ENCODE measurements at places on chromosomes 4 and X. TPM values are rescaled to one million over a fixed set of nuclear protein-coding genes. Genes with fewer than 3 reads are reported as not detected.

DOK7 gene
- 0.36 TPM for polyA plus RNA-seq

TMPRSS11A gene
- not detected for polyA plus RNA-seq

ABLIM2 gene
- 3.0 TPM for polyA plus RNA-seq

HTR2C gene
- 1.4 TPM for polyA plus RNA-seq

TTC29 gene
- not detected for polyA plus RNA-seq

FANCB gene
- 0.89 TPM for polyA plus RNA-seq

DCX gene
- 0.82 TPM for polyA plus RNA-seq

P2RY10 gene
- not detected for polyA plus RNA-seq

PCDH19 gene
- polyA plus RNA-seq, result 0.12 TPM

GPR50 gene
- polyA plus RNA-seq, result 3.5 TPM

SEC24D gene
- 44.1 TPM for polyA plus RNA-seq

SUPT20HL1 gene
- polyA plus RNA-seq, result not detected

L1CAM gene
- 16.4 TPM for polyA plus RNA-seq

PLRG1 gene
- 63.5 TPM for polyA plus RNA-seq

TMEM128 gene
- polyA plus RNA-seq, result 33.6 TPM

SSX1 gene
- 0.08 TPM for polyA plus RNA-seq

ARMCX2 gene
- polyA plus RNA-seq, result 39.9 TPM

CENPE gene
- polyA plus RNA-seq, result 2.1 TPM

PCGF3 gene
- 52.7 TPM for polyA plus RNA-seq

USO1 gene
- polyA plus RNA-seq, result 57.3 TPM

DCHS2 gene
- 0.54 TPM for polyA plus RNA-seq

BLOC1S4 gene
- 26.6 TPM for polyA plus RNA-seq

GSX2 gene
- not detected for polyA plus RNA-seq

RPA4 gene
- polyA plus RNA-seq, result 0.05 TPM

MGAT4D gene
- polyA plus RNA-seq, result not detected

ATP2B3 gene
- polyA plus RNA-seq, result 0.14 TPM

F9 gene
- polyA plus RNA-seq, result not detected

CYBB gene
- polyA plus RNA-seq, result 0.03 TPM

MAB21L2 gene
- 0.03 TPM for polyA plus RNA-seq

ACOT9 gene
- polyA plus RNA-seq, result 12.4 TPM

NKX1-1 gene
- polyA plus RNA-seq, result not detected

F8A2 gene
- not detected for polyA plus RNA-seq

TEX13C gene
- 0.03 TPM for polyA plus RNA-seq

SLC25A53 gene
- 2.2 TPM for polyA plus RNA-seq

TLR1 gene
- not detected for polyA plus RNA-seq

TSPAN7 gene
- polyA plus RNA-seq, result 37.7 TPM

TRIM61 gene
- polyA plus RNA-seq, result 0.05 TPM

NOX1 gene
- not detected for polyA plus RNA-seq

CSAG3 gene
- 0.12 TPM for polyA plus RNA-seq

P2RY8 gene
- 0.15 TPM for polyA plus RNA-seq

PDCL2 gene
- not detected for polyA plus RNA-seq

NHSL2 gene
- polyA plus RNA-seq, result 3.7 TPM

CWH43 gene
- not detected for polyA plus RNA-seq

KLF3 gene
- polyA plus RNA-seq, result 8.0 TPM

SAGE1 gene
- not detected for polyA plus RNA-seq

ZNF718 gene
- polyA plus RNA-seq, result 4.6 TPM
